ENCODE measurements at places on chromosomes 5 and 9. TPM values are rescaled to one million over a fixed set of nuclear protein-coding genes. Genes with fewer than 3 reads are reported as not detected.

DNA sequence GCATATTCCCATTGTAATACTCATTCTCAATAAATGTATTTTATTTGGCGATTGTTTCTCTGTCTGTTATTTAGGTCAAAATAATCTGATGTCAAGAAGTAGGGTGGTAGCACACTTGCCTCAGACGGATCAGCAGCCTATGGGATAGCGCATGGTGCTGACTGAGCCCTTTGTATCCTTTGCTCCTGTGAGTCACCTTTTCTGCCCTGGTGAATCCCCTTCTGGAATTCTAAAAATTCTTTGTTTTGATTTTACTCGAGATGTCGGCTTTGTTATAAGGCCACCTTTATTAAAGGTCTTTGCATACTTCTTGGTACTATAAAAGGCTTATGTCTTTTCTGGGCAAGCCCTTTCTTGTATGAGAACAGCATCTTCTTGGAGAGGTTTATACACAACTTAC is 1187.8 kb downstream of the CDH9 start:
- no peak for DNase-seq
- H3K4me1 ChIP-seq: no peaks in the 10 kb centered on the region
- H3K27ac ChIP-seq: no peak overlapping the region
- no peaks in the 10 kb centered on the region for H3K36me3 ChIP-seq
- no peak overlapping the region for H3K4me3 ChIP-seq

CFAP90 gene
- polyA plus RNA-seq: 0.04 TPM

DNA sequence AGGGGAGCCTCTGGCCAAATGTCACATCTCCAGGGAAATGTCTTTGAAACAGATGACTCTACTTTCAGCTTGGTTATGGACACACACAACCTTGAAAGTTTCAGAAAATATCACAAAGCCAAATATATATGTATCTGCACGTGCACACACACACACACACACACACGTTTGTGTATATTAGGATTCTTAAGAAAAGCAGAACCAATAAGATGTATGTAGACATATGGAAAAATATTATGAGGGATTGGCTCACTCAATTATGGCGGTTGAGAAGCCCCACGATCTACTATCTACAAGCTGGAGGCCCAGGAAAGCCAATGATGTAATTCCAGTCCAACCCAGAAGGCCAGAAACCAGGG is 194.9 kb downstream of the PALM2AKAP2 start:
- no peak overlapping the region for H3K4me3 ChIP-seq
- no peak for DNase-seq
- H3K4me1 ChIP-seq: no peaks in the 10 kb centered on the region
- H3K27ac ChIP-seq: no peak overlapping the region
- H3K27me3 ChIP-seq: no peaks in the 10 kb centered on the region
- H3K36me3 ChIP-seq: no peaks in the 10 kb centered on the region

DNA sequence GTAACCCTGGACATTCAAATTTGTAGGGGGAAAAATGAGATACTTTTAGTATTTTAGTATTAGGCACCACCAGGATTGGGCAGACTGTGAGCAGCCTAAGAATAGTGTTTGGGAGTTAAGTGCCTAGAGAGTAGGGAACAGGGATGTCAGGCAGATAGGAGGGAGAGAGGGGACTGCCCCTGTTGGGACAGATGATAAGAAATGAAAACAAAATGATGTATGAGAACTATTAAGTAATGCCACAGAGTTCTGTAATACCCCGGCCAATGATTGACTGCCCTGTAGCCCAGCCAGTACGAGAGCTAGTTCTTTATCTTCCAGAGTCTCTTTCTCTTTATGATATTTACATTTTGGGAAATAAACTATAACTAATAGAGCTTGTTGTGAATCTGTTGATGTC is 24.4 kb downstream of the ARHGAP26 start:
- no peaks in the 10 kb centered on the region for H3K27me3 ChIP-seq
- no peak overlapping the region for H3K4me3 ChIP-seq
- H3K36me3 ChIP-seq: no peaks in the 10 kb centered on the region
- no peak overlapping the region for H3K27ac ChIP-seq
- no peaks in the 10 kb centered on the region for H3K4me1 ChIP-seq

DNA sequence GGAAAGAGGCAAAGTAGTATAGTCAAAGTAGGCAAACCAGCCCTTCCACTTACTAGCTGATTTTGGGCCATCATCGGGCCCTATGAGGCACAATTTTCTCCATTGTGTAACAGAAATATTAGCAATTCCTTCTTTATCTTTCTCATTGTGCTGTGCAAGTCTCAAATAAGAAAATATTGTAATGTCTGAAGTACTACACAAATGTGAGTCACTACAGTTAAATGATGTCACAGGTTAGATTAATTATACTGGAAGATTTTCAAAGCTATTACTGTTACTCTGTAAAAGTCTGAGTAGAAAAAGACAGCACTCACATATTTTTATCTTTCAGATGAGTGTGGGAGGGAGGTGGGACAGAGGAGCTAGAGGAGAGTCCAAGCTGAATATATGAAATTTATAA is 12.4 kb upstream of the TMC1 start:
- DNase-seq: no peak
- H3K4me1 ChIP-seq: peaks cover 8% of the 10 kb centered on the region
- no peaks in the 10 kb centered on the region for H3K36me3 ChIP-seq
- no peaks in the 10 kb centered on the region for H3K27me3 ChIP-seq

DNA sequence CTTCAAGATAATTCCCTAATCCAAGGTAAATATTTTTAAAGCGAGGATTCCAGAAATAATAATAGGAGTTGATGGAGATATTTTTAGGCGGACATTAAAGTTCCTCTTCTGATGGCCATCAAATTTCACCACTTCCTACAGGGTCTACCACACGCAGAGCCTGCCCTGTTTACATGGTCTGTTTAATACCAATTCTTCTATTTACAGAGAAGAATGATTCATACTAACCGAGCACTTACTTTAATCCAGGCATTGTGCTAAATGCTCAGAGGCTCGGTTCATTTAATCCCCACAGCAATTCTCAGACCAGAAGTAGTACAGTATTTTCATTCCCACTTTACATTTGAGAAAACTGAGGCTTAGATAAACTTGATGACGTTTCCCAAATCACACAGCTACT is 3.0 kb upstream of the ITGA1 start:
- no peak for DNase-seq
- no peak overlapping the region for H3K4me3 ChIP-seq
- H3K27me3 ChIP-seq: no peaks in the 10 kb centered on the region
- no peaks in the 10 kb centered on the region for H3K36me3 ChIP-seq
- H3K27ac ChIP-seq: no peak overlapping the region

WDR38 gene
- not detected for polyA plus RNA-seq

GRCh38 chr5:154505567-154505966 is 27.5 kb upstream of the HAND1 start:
- no peaks in the 10 kb centered on the region for H3K4me1 ChIP-seq
- H3K4me3 ChIP-seq: no peak overlapping the region
- H3K27me3 ChIP-seq: no peaks in the 10 kb centered on the region
- peak; percentile 65 for DNase-seq

DNA sequence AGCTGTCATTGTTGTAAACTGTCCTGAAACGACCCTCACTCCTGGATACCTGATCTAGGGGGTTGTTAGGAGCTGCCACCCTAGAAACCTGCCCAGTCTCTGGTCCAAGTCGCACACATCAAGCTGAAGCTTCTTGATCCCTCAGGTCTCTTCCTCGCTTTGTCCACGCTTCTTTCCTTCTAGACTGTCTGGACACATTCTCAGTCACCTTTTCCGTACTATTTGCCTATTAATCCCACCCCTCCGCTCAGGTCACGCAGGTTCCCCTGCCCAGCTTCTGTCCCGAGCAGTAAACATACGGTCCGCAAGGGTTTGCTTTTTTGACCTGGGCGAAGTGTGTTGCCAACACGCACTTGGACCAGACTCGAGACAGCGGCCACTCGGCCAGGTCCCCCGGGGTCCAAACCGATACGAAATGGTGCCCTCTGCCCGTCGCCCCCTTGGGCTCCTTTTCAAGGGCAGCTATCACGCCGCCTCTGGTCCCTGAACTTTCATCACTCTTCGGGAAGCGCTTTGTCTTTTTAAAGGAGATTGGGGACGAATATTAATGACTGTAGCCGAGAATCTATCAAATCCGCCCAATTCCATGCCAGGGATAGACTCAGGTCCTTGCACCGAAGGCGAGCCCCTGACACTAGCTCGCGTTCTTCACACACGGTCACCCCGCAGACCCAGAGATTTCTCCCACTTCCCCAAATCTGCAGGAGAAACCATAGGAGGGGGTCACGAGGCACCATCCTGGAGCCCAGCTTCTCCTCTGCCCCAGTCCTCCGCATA is 814 bp downstream of the PLCXD3 start:
- H3K4me1 ChIP-seq: peaks cover 19% of the 10 kb centered on the region
- H3K27ac ChIP-seq: no peak overlapping the region
- H3K36me3 ChIP-seq: no peaks in the 10 kb centered on the region
- peak overlapping the region; percentile 40 for H3K4me3 ChIP-seq
- no peak for DNase-seq
- H3K27me3 ChIP-seq: no peaks in the 10 kb centered on the region

DNA sequence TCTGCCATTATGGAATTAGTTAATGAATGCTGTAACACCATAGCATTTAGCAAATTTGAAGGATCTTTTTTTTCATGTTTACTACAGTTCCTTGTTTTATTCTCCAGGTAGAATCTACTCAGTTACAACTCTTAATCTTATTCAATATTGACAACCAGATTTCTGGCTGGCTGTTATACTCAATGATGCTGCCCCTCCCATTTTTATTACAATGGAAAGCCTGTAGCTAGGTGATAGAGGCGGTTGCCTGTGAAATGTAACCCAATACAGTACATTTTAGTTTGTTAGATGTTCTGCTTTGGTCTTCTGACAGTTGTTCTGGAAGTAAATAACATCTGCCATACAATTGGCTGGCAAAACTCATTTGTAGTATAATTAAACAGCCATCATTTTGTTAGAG is 294.2 kb downstream of the DMRTA1 start:
- no peak overlapping the region for H3K27ac ChIP-seq
- no peaks in the 10 kb centered on the region for H3K36me3 ChIP-seq
- no peak for DNase-seq
- no peaks in the 10 kb centered on the region for H3K27me3 ChIP-seq

C6 gene
- 1.8 TPM for polyA plus RNA-seq

GRCh38 chr9:35834260-35835215 is 5.5 kb downstream of the TMEM8B start:
- H3K36me3 ChIP-seq: peaks cover 11% of the 10 kb centered on the region
- peak; percentile 46 for DNase-seq
- H3K4me1 ChIP-seq: peaks cover 27% of the 10 kb centered on the region
- no peak overlapping the region for H3K4me3 ChIP-seq
- no peak overlapping the region for H3K27ac ChIP-seq
- no peaks in the 10 kb centered on the region for H3K27me3 ChIP-seq

DNA sequence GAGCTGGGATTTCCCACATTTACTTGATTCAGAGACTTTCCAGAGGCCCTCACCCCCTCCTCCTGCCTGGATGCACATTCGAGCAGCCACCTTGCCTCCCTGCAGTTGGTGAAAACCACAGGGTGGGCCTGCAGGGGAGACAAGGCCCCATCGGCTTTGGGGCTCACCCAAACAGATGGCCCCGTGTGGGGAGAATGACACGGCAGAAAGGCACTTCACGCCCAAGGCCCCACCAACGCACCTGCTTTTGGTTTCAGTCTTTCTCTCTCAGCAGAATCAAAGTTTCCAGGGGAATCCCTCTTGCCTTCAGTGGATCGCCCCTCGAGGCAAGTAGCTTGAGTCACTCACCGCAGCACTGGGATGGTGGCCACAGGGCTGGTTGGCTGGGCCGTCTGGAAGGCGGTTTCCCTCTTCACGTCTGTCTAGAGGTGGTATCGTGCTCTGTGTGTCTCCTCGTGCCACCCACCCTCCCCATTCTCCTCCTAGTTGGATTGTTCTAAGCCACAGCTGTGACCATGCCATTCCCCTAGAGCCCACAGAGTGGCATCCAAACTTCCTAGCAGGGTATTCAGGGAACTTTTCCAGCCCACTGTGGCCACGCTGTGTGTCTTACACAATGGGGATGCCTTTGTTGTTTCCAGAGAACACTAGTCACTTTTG is 31.8 kb downstream of the SEC61B start:
- H3K4me3 ChIP-seq: no peak overlapping the region
- no peak for DNase-seq
- no peaks in the 10 kb centered on the region for H3K4me1 ChIP-seq
- H3K27me3 ChIP-seq: no peaks in the 10 kb centered on the region
- no peaks in the 10 kb centered on the region for H3K36me3 ChIP-seq
- no peak overlapping the region for H3K27ac ChIP-seq

- no peak for DNase-seq
- no peak overlapping the region for H3K4me3 ChIP-seq
- no peak overlapping the region for H3K27ac ChIP-seq
- H3K27me3 ChIP-seq: no peaks in the 10 kb centered on the region
Measured at GRCh38 chr9:34197756-34198711, 19.2 kb downstream of the UBAP1 start.

- H3K27ac ChIP-seq: no peak overlapping the region
- no peaks in the 10 kb centered on the region for H3K27me3 ChIP-seq
- H3K4me3 ChIP-seq: no peak overlapping the region
- no peaks in the 10 kb centered on the region for H3K4me1 ChIP-seq
- no peaks in the 10 kb centered on the region for H3K36me3 ChIP-seq
Measured at GRCh38 chr5:1278216-1278615, 16.7 kb downstream of the TERT start.

FBXO4 gene
- polyA plus RNA-seq: 6.6 TPM

DNA sequence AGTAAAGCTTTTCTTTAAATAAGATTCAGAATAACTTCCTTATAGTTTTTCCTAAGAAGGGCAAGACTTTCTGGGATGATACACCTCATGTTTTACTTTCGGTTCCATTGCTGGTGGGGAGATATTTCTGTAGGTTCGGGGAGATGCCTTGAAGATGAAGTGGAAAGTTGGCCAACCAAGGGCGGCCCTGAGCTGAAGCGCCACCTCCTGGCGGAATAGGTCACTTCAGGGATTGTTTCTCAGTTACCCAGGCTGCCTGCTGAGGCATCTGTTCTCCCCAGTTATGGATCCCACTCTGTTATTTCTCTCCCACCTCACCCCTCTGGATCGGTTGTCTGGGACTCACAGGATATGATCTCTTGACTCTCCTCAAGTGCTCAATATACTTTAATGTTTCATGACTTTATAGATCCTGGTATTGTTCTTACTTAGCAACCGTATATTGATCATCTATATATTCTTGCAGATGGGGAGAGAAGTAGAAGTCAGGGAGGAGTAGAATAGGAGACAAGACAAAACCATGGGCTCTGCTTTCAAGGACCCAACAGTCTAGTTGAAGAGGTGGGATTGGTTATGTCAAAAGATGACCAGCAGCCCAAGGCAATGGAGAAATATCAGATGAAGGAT is 23.4 kb downstream of the MEGF10 start:
- H3K36me3 ChIP-seq: no peaks in the 10 kb centered on the region
- no peak overlapping the region for H3K27ac ChIP-seq
- H3K4me1 ChIP-seq: no peaks in the 10 kb centered on the region
- H3K4me3 ChIP-seq: no peak overlapping the region

HBEGF gene
- polyA plus RNA-seq: 15.0 TPM

All from sigmoid colon (tissue), 7 donors.